CD4-positive, alpha-beta T cell treated with Interleukin-1 beta for 1 hour (primary cell): ENCODE measurements at places on chromosomes 6 and 20.

- DNase-seq = no peak
Observed at GRCh38 chr6:3151691-3152090, 5.7 kb downstream of the TUBB2A start.

GRCh38 chr6:42929821-42930360 is 611 bp downstream of the CNPY3 start:
- DNase-seq = peak; percentile 69

- no peak for DNase-seq
Observed at GRCh38 chr20:18815194-18815942, 1.8 kb downstream of the SCP2D1 start.

DNA sequence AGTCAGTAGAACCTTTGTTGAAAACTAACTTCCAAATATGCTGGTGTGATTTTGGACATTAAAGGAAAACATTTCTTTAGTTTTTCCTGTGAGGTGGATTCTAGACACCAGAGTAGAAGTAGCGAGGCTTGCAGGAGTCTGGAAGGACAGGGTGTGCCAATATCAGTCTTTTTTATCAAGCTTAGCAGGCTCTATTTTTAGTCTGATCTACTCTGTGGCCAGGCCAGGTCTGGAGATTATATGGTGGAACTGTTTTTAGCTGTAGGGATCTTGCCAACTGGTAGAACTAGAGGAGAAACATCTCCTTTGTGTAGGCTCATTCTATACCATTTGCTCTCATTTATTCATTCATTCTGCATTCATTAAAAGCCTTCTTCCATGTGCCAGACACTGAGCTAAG is 42.7 kb downstream of the LRP11 start:
- no peak for DNase-seq

GRCh38 chr20:32484225-32484957 is 100.7 kb downstream of the NOL4L start:
- no peak for DNase-seq

- DNase-seq = peak; percentile 67
Observed at GRCh38 chr6:90286884-90287488, 9.7 kb downstream of the BACH2 start.

GRCh38 chr6:166633732-166634535 is 6.9 kb upstream of the RPS6KA2 start:
- DNase-seq = peak; percentile 13

DNA sequence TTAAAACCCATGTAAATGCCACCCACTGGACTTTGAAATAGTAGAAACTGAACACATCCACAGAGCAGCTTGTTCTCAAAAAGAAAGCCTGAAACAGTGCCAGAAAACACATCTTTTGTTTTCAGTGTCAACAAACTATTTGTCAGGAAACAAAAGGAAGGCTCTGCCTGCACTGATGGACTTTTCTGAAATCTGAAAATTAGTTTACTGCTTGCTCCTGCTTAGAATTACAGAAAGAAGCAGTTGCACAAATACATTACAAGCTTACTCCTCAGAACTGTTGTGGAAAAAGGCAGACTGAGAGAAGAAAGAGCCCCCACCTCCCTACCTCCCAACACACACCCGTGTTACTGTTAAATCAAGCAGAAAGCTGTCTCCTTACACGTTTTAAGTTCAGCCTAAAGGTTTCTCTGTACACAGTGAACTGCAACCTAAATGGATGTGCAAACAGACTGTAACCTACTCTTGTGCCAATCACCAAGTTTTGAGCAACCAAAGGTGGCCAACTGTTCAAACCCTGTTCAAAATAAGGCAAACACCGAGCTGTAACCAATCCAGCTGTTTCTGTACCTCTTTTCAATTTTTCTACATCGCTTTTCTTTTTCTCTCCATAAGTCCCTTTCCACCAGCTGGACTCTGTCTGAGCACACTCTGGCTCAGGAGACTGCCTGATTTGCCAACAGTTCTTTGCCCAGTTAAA is 43.7 kb downstream of the FRK start:
- DNase-seq = no peak

GRCh38 chr6:48859562-48860123 is 603.4 kb downstream of the MMUT start:
- DNase-seq = no peak

GRCh38 chr6:25777856-25778649 is 23.5 kb downstream of the SLC17A4 start:
- DNase-seq = no peak
